ENCODE measurements at places on chromosomes 5 and 9.

GRCh38 chr5:19555436-19555835 is 432.6 kb downstream of the CDH18 start:
- no peak for DNase-seq

- no peak for DNase-seq
These were observed 152.2 kb upstream of the IRX2 start for GRCh38 chr5:2903451-2904395.

- DNase-seq: no peak
These were observed 224.7 kb upstream of the GRAMD2B start for GRCh38 chr5:126198531-126198930.

DNA sequence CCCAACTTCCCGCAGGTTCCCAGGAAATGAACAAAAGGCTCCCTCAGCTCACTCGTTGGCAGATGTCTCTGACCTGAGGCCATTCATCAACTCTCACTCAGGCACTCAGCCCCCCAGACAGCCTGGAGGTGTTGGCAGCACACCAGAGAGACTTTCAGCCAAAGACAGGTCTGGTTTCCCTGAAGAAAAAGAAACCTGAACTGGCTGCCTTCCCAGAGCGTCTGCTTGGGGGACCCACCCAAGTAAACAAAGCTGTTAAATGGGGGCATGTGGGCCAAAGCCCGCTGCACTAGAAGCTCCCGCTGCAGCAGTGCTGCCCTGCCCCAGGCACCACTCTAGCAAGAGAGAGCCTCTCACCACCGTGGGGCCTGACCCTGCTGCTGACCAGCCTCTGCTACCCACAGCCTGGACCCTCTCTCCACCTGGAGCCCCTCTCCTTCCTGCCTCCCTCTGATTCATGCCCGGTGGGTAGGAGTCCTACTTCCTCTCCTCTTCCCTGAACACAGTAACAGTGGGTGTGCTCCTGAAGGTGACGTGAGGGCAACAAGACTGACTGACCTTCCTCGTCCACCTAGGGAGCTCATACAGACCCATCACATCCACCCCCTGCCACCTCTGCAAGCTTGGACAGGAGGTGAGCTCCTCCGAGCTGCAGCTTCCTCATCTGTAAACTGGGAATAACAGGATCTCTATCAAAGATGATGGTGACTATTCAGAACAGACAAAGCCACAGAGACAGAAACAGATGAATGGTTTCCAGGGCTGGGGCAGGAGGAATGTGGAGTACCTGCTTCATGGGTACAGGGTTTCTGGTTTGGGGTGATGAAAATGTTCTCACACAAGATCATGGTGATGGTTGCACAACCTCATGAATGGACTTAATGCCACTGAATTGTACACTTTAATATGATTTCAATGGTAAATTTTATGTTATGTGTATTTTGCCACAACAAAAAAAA is 31.0 kb upstream of the GABRP start:
- no peak for DNase-seq

DNA sequence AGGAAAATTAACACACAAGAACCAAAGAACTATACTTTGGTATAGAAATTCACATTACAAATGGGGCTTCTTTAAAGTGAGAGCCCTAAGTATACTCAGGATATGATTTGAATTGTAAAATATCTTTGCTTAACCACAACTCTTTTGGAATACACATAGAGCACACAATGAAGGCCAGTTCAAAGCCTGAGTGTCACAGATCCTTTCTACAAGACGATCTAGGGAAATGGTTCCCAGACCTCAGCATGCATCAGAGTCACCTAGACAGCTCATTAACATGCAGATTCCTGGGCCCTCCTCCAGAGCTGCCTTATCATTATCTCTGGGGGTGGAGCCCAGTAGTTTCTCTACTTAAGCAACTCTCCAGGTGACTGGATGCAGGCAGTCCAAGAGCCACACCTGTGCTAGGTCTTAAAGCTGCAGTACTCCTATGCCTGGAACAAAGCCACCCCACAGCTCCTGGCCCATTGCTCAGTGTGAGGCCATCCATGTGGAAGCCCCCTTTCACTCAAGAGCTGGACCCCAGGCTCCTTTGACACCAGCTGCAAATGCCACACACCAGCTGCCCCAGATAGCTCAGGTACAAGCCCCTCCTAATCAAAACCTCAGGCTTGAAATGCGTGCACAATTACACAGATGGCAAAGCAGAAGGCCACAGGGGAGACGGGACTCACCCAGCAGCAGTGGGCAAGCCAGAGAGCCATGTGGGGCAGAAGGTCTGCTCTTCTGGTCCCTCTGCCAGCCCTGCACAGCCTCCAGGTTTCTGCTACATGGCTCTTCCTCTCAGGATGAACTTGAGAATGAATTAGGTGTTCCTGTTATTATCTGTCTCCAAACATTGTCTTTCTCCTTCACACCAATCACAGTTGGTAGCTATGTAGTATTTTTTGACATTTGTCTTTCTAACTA is 106.1 kb downstream of the SH3TC2 start:
- no peak for DNase-seq

All from OCI-LY7 (cell line).